ENCODE measurements at places on chromosomes 5 and 9. TPM values are rescaled to one million over a fixed set of nuclear protein-coding genes. Genes with fewer than 3 reads are reported as not detected.

DNA sequence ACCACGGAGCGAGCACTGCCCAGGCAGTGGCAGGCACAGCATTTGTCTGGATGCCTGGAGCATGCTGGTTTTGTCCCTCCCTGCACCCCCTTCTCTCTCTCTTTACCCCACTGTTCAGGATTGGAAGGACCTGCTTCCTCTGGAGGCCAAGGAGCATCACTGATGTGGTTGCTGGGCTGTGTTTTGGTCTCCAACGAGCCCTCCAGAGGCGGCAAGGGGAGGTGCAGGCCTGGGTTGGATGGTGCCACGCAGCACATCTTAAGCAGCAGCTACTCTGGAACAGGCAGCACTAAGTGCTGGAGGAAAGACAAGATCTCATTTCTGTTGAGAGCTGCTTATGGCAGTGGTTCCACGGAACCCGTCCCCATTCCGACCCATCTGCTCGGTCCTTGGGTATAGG lies 139.6 kb downstream of the CMYA5 start:
- no peak for DNase-seq

DNA sequence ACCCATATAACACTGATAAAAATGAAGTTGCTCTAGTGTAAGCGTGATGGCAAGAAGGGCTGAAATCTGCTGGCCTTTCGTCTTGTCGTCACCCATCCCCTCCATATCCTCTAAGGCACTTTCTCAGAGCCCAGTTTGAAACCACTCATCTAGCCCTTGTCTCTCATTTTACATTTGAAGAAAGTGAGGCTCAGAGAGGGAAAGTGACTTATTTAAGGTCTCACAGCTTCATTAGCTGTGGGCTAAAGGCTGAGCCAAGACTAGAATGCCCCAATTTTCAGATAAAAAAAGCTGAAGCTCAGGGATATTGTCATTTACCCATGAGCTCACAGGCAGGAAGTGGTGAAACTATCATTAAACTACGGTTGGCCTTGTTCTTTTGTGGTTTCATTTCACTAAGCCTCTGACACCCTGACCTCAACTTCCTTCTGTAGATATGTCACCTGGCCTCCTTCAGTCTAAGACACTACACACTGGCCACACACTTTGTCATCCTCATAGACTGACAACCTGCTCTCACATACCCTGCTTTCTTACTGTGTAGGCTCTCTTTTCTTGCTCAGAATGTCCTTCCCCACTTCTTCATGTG lies 176.7 kb upstream of the DMAC1 start:
- peak; percentile 20 for DNase-seq

Gene IL4
- total RNA-seq: 18.5 TPM

DNA sequence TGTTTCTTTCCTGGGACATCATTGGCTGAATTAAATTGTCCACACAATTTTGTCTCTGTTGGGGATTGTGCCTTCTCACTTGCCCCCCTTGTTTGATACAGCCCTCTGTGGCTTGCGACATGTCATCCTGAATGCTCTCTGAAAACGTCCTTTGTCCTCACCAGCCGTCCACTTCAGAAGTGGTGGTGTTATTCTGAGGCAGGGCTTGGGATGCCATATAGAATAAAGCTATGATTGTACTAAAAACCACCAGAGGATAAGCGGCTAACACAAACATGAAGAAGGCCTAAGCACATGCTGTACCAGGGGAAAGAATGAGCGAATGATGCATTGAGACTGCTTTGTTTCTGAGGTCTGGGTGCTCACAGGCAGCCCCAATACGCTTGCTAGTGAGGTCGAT lies 3.5 kb upstream of the SNX30 start:
- no peak for DNase-seq

GRCh38 chr5:100566382-100567141 lies 31.4 kb downstream of the FAM174A start:
- DNase-seq: no peak

DNA sequence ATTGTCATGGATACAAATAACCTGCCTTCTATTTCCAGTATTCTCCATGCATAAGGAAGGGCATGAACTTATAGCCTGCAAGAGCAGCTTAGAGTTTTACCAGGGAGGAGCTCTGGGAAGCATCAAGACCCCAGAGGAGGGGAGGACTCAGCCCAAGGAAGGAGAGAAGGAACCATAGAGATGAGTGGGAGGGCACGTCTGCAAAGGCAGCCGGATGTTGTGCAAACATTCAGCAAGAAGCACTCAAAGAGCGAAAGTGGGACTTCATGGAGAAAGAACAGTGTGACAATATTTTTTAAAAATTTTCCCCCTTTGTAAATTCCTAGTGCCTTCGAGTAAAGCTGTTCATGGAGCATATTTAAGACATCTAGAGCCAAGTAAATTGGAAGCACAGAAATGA lies 270.1 kb upstream of the PTGER4 start:
- DNase-seq: no peak
